Stimulated activated CD8-positive, alpha-beta memory T cell treated with anti-CD3 and anti-CD28 coated beads, Interleukin-7, amount 100 ng/mL, for 48 hours (primary cell): ENCODE measurements at places on chromosomes 5 and 9.

- no peak for DNase-seq
These were observed 11.6 kb upstream of the RNU6ATAC start for GRCh38 chr9:134175808-134176598.

DNA sequence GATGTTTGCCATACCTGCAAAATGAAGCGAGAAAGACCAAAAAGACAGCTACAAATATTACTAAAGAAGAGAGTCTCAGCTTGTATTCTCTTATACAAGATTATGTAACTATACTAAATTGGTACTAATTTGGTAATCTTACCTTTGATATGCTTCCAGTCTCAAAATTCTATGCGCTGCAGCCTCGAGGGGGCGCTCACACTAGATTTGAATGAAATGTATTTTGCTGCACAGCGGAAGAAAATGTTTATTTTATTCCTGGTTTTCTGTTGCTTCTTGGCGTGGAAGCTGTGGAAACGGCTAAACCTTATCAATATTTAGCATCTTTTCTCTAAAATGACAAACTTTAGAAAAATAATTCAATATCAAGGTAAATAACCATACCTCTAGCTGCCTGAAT is 267.0 kb upstream of the NUDT12 start:
- no peak for DNase-seq

DNA sequence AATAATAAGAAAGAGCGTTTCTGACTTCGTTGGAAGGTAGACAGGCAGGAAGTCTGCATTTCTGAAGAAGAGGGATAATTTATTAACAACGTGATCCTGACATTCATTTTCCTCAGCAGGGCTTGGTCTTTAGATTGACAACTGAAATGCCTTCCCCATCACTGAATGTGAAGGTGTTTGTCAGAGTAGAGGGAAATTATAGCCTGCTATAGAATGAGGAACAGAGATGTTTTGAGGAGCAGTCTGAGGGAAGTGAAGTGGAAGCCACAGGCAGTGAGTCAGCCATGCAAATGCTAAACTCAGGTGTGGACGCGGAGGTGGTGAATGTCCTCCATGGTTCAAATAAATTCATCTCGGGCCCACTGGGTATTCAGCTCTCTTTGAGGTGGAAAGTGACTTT is 30.5 kb downstream of the C7 start:
- DNase-seq: no peak

DNA sequence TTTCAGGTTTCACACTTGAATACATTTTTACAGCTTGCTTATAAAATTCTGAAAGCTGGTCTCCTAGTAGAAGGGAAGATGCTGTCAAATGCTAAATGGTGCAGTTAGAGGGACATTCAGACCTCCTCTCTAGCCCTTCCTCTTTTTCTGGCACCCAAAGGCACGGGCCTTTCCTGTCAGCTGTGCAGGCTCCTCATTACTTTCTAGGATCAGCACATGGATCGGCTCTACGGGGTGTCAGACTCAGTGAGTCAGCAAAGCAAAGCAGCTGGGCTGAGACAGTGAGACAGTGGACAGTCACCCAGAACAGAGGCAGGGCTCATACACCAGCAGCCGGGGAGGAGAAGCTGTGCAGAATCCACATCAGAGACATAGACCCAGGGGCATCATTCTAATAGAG is 80.0 kb upstream of the TNC start:
- no peak for DNase-seq

DNA sequence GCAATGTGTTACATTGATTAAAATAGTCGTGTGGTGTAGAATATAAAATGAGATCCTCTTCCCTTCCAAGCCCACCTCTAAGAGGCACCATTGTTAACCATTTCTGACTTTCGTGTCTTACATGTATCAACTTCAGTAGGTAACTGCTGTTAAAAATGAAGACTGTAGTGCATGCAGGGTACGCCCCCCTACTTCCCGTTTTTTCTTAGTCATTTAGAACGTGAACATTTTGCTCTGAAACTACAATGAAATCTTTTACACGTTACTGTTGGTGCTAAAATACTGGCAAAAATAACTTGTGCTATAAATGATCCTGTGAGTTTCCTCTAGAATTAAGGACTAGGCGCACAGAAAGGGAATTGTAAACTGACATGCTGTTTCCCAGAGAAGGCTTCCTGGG is 41.5 kb downstream of the WNK2 start:
- DNase-seq: no peak

- peak; percentile 40 for DNase-seq
These were observed 393 bp downstream of the SH3GLB2 start for GRCh38 chr9:129027685-129028191.

- DNase-seq: no peak
These were observed 456.6 kb upstream of the TLE4 start for GRCh38 chr9:79115176-79115575.
